ENCODE measurements at places on chromosomes 4 and X.

GRCh38 chrX:8639949-8640475 is 91.9 kb downstream of the ANOS1 start:
- DNase-seq: no peak

- DNase-seq: no peak
Observed at GRCh38 chrX:149510386-149510785, 5.3 kb upstream of the IDS start.

- DNase-seq: no peak
Observed at GRCh38 chr4:42638993-42639392, 17.9 kb downstream of the ATP8A1 start.

DNA sequence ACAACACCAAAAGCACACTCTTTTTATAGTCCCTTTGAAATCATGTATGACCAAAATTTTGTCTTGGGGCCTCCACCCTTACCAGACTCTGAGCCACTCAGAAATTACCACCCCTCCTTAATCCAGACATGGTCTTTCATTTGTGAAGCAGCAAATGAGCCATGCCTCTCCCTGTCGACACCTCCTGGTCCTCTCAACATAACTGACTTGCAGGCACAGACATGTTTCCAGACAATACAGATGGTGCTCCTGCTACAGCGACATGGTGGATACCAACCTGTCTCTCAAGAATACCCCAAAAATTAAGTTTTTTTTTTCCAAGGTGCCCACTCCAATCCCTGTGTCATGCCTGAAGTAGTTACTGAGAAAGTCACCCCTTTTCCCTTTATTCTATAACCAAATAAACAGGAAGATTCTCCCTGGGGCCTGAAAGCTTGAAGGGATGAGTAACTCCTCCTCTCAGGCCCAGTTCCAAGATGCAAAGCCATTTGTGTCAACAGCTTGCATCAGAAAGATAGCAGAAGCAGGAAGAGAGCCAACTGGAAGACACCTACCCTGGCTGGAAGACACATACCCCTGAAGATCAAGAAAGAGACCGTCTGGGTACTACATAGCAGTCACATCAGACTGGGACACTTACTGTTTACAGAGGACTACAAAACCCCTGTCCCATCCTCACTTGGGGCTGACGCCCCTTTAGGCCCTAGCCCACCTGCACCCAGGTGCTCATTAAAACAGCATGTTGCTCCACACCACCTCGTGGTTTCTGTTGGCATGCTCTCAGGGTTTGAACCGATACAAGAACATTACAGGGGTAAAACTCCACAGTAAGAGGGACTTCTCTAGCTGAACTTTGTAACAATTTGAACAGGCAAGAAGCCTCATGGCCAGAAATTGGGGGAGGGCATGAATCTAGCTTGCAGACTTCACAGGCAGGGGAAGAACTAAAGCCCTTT is 5.5 kb upstream of the UGT2B17 start:
- DNase-seq: no peak

DNA sequence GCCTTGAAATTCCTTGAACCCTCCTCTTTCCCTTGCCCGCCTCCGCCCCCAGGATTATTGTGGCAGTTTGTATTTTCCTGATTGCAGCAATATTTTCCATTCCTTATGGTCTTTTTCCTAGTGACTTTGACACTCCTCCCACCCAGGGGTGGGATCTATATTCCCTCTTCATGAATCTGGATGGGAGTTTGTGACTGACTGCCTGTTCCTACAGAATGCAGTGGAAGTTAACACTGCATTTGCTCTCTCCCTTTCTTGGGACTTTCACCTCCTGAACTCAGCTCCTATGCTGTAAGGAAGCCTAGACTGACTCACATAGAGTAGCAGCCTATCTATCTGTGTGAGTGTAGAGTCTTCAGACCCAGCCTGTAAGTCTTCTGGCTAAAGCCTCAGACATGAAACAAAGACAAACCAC is 2.2 kb downstream of the FUNDC2 start:
- DNase-seq: no peak

DNA sequence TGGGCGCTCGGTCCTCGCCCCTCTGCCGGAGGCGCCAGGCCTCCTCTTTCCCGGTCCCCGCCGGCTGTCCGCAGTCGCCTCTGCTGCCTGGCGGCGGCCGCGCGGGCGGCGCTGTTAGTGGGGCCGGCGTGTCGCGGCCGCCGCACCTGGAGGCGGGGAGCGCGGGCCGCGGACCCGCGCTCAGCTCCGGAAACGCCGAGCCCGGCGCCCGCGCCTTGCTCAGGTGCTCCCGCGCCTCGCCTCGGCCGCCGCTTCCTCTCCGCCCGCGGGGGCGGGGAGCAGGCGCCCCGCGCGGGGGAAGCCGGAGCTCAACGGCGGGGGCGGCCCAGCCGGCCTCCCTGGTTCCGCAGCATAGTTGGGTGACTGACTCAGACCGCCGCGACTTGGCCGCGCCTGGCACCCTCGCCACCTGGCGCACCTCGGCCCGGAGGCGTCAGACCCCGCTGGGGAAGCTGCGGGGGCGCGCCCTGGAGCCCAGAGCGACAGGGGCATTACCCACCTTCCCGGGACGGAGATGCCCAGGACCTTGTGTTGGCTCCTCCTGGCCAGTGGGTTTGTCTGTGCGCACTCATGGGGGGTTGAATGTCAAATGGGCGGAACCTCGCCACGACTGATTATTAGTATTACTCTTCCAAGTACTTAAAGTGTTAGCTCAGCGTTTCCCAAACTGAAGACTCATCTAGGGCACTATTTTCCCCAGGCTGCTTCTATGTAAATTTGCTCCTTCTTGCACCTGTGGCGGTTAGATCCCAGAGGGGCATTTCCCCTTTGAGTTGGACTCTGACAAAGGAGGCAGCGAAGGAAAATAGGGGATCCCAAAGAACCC is at the start of gene ARAP2:
ARAP2 (minus strand) TSS at position 258 of the 826 bp plus-strand sequence. CDS start 15,028 bp downstream, outside the sequence.
- no peak for DNase-seq

DNA sequence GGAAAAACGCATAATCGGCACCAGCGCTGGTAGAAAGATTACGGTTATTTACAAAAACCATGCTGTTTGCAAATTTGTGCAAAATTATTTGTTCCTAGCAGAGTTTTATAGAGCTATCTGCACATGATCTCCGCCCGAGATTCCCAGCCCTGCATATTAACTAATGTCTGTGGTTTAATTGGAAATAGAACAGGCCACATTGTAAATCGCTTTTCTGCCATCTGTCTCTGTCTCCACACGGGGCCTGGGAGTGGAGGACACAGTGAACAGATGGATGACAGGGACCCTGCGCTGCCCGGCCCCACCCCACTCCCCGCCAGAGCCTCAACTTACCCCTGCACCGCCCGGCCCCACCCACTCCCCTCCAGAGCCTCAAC is 126.9 kb downstream of the FAM53A start:
- DNase-seq: no peak

GRCh38 chr4:138775489-138775888 is 240.1 kb upstream of the NOCT start:
- no peak for DNase-seq

- peak; percentile 14 for DNase-seq
Observed at GRCh38 chr4:140854168-140854567, 98.0 kb upstream of the TBC1D9 start.

- peak; percentile 48 for DNase-seq
Observed at GRCh38 chrX:15737959-15738902, at the start of gene CA5B. CA5B (plus strand) TSS chrX:15738270; CDS start chrX:15750024, 11,754 bp downstream.

GRCh38 chr4:13984991-13985800 is 357.7 kb upstream of the BOD1L1 start:
- no peak for DNase-seq

GRCh38 chr4:3236326-3236878 is 12.6 kb upstream of the MSANTD1 start:
- no peak for DNase-seq

- no peak for DNase-seq
Observed at GRCh38 chrX:3532581-3533085, 180.8 kb downstream of the PRKX start.

DNA sequence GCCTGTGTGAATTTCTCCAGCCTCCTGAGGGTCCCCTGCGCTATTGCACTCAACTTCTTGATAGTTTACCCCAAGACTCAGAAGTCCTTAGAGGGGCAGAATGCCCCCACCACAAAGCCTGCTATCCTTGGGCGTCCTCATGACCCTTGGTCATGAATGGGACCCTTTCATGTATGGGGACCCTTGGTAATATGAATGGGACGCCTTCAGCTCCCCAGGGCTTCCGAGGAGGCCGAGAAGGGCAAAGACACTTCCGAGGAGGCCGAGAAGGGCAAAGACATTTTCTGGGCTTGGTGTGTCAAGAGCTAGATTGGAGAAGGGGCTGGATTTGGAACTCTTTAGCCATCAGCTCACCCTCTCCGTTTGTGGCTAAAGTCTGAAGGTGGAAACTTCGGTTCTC is 8.6 kb downstream of the SHOX start:
- DNase-seq: no peak
